ENCODE measurements at places on chromosomes 1 and 21.

DNA sequence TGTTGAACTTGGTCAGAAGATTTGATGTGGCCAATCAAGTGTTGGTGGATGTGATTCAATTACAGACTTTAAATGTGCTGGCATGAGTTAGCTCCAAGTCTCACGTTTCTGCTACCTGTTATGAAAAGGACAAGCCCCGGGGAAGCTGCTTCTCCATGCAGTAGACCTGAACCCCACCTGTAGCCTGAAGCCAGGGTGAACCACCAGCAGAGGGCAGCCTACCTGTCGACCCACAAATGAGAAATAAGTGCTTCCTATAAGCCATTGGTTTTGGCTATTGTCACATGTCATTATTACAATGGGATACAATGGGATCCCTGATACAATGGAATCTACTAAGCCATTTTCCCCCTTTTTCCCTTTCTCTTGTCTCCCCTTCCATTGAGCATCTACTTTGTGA, 230.2 kb downstream of the PRDM2 start:
- no peak for DNase-seq

DNA sequence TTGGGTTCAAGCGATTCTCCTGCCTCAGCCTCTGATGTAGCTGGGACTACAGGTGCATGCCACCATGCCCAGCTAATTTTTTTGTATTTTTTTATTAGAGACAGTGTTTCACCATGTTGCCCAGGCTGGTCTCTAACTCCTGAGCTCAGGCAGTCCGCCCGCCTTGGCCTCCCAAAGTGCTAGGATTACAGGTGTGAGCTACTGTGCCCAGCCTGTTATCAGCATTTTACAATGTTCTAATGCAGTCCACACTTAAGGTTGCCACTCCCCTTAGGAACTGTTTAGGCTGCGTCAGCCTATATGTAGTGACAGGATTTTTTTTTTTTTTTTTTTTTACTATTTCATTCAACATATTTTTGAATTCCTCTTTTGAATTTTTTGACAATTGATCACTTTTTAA, 30.2 kb downstream of the AGPAT3 start:
- DNase-seq, result no peak

GRCh38 chr1:180930687-180931086, 18.0 kb downstream of the KIAA1614 start:
- peak; percentile 95 for DNase-seq

DNA sequence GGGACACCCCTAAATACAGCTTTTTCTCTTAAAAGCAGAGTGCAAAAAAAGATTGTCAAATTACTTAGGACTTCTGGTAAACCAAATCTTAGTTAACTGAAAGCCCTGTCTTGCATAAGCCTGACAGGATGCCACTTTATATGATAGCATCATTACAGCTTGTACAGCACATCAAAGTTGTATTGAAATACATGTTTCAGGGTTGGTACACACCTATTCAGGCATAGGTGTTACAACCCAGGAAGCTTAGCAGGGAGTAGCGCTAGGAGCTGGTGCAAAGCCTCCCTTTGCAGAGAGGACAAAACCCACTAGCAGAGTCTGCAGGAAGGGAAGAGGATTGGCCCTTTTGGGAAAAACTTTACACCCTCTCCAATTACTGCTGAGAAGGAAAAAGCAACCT, 258.9 kb upstream of the SGIP1 start:
- no peak for DNase-seq

GRCh38 chr21:35543746-35544145, 494.6 kb upstream of the RUNX1 start:
- no peak for DNase-seq

GRCh38 chr21:35854281-35854680, 206.0 kb downstream of the SETD4 start:
- no peak for DNase-seq

GRCh38 chr21:44441041-44441400, 14.3 kb upstream of the LRRC3 start:
- no peak for DNase-seq
